Panc1 (cell line): ENCODE measurements at places on chromosomes 11 and 22. TPM values are rescaled to one million over a fixed set of nuclear protein-coding genes. Genes with fewer than 3 reads are reported as not detected.

KIAA0930 gene
- 42.5 TPM for total RNA-seq

YAP1 gene
- 158 TPM for total RNA-seq

MOGAT2 gene
- 0.08 TPM for total RNA-seq

IGLL1 gene
- total RNA-seq, result not detected

KRTAP5-8 gene
- not detected for total RNA-seq

BDNF gene
- total RNA-seq, result 0.36 TPM

MMP7 gene
- total RNA-seq, result 2.7 TPM

TREH gene
- 0.05 TPM for total RNA-seq

DNA sequence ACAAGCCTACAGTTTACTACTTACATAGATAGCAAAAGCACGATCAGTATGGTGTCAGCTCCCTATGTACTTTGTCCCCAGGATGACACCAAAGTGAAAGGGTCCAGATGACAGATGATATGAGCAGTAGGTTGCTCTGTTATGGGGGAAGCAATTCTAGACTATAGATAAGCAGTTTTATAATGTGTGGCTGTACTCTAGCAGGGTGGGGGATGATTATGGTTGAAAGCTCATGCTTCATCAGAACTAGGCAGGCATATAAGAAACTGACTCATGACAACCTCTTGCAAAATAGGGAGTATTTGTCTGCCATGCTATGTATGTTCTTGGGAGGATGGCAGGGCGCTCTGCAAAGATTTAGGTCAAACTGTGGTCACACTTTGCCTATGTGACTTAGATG lies 158.2 kb upstream of the ZBED5 start:
- DNase-seq, result no peak
- H3K4me3 ChIP-seq, result no peak overlapping the region
- no peak overlapping the region for H3K27ac ChIP-seq
- H3K4me1 ChIP-seq, result peaks cover 3% of the 10 kb centered on the region

DNA sequence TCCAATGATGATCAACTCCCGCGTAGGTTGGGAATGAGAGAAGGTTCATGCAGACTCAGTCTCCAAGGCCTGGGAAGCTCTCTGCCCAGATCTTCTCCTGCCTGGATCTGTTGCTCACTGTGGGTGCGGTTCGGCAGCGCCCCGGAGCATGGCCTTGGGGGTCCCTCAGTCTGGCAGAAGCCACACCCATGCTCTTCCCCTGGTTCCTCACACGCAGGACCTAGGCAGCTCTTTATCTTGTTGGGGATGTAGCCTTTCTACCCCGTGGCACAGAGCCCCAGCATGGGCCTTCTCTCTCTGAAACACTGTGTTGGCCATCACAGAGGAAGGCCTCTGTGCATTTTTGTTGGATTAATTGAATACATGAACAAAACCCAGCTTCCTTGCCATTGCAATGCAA lies 1461.6 kb downstream of the BRD1 start:
- no peaks in the 10 kb centered on the region for H3K36me3 ChIP-seq
- no peak for DNase-seq
- H3K27me3 ChIP-seq, result no peaks in the 10 kb centered on the region; the same call in 1 of the 2 replicates
- H3K4me3 ChIP-seq, result no peak overlapping the region
- no peaks in the 10 kb centered on the region for H3K4me1 ChIP-seq

GRCh38 chr11:35061516-35062440 lies 77.2 kb upstream of the CD44 start:
- no peaks in the 10 kb centered on the region for H3K27me3 ChIP-seq
- no peaks in the 10 kb centered on the region for H3K36me3 ChIP-seq
- H3K4me3 ChIP-seq, result no peak overlapping the region
- H3K27ac ChIP-seq, result peak overlapping the region; percentile 40; the same call in 1 of the 2 replicates
- no peak for DNase-seq

GRCh38 chr22:39208013-39208680 lies 36.6 kb downstream of the PDGFB start:
- peak overlapping the region; percentile 79 for H3K27ac ChIP-seq
- no peak overlapping the region for H3K4me3 ChIP-seq
- no peaks in the 10 kb centered on the region for H3K27me3 ChIP-seq
- DNase-seq, result no peak

DNA sequence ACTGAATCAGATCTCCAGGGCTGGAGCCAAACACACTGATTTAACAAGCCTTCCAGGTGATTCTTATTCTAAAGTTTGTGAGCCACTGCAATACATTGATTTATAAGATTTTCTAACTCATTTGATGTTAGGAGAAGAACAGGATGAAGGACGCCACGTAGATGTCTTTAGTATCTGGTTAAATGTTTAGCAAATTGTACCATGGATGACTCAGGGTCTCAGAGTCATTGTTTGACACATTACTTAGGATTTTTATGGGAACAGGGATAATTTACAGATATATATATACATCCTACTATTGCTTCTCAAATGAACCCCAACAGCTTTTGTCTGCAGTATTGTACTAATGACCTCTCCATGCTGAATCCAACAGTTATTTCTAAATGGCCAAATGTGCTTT lies 143.1 kb upstream of the DDI1 start:
- H3K4me3 ChIP-seq, result no peak overlapping the region
- no peaks in the 10 kb centered on the region for H3K4me1 ChIP-seq
- H3K27me3 ChIP-seq, result no peaks in the 10 kb centered on the region
- H3K36me3 ChIP-seq, result no peaks in the 10 kb centered on the region

DNA sequence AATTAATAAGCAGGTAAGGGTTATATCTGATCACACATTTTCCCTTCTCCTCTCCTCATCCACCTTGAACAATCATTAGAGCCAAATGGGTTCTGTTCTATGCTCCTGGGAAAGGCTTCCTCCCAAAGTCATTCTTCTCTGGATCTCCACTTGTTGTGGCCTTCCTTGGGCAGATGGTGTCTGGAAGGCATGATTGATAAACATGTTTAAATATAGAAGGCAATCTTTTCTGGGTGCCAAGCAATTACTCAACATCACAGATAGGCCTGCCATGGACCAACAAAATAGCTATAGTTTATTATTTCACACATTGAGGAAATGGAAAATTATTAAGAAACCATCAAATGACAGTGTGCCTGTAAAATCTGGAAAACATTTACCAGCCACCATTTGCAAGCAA lies 73.5 kb downstream of the KCNA4 start:
- no peaks in the 10 kb centered on the region for H3K27me3 ChIP-seq
- no peaks in the 10 kb centered on the region for H3K36me3 ChIP-seq
- H3K27ac ChIP-seq, result no peak overlapping the region
- DNase-seq, result no peak
- H3K4me1 ChIP-seq, result no peaks in the 10 kb centered on the region
- no peak overlapping the region for H3K4me3 ChIP-seq

GRCh38 chr11:117913736-117914397 lies 15.3 kb downstream of the TMPRSS13 start:
- H3K36me3 ChIP-seq, result no peaks in the 10 kb centered on the region
- H3K4me1 ChIP-seq, result no peaks in the 10 kb centered on the region
- H3K27ac ChIP-seq, result no peak overlapping the region
- H3K27me3 ChIP-seq, result peaks cover 10% of the 10 kb centered on the region
- no peak for DNase-seq

- H3K27ac ChIP-seq, result no peak overlapping the region
- no peaks in the 10 kb centered on the region for H3K36me3 ChIP-seq
- no peak overlapping the region for H3K4me3 ChIP-seq
These were observed 1.2 kb upstream of the LRRC32 start for GRCh38 chr11:76671626-76672309.

GRCh38 chr11:30255637-30256036 lies 24.8 kb downstream of the FSHB start:
- H3K27me3 ChIP-seq, result no peaks in the 10 kb centered on the region
- H3K27ac ChIP-seq, result no peak overlapping the region
- no peaks in the 10 kb centered on the region for H3K36me3 ChIP-seq
- no peaks in the 10 kb centered on the region for H3K4me1 ChIP-seq

- no peak for DNase-seq
- peak overlapping the region; percentile 99 for H3K27ac ChIP-seq
- no peaks in the 10 kb centered on the region; the same call in 1 of the 2 replicates for H3K36me3 ChIP-seq
These were observed 19.9 kb downstream of the CTNND1 start for GRCh38 chr11:57781529-57781943.

DNA sequence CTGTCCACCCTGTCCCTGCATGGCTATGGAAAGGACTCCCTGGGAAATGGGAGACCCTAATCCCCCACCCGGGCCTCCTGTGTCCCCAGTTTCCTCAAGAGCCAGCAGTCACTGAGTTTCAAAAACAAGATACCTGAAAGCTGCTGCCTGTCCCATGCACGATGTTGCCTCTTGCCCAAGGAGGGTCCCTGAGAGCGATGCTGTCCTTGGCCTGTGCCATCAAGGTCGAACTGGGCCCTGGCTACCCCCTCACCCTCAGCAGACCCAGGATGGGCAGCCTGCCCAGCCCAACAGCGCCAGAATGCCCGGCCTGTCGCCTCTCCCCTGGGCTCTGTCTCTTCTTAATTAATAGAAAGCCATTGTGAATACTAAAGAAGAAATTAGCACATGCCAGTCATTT lies 104.5 kb upstream of the LMO1 start:
- H3K27me3 ChIP-seq, result no peaks in the 10 kb centered on the region; the same call in 1 of the 2 replicates
- H3K4me3 ChIP-seq, result no peak overlapping the region
- no peaks in the 10 kb centered on the region for H3K36me3 ChIP-seq
- H3K27ac ChIP-seq, result no peak overlapping the region
- DNase-seq, result no peak

GRCh38 chr11:61273178-61274078 lies 21.7 kb downstream of the VWCE start:
- H3K4me3 ChIP-seq, result no peak overlapping the region
- DNase-seq, result no peak
- no peak overlapping the region for H3K27ac ChIP-seq
- H3K36me3 ChIP-seq, result no peaks in the 10 kb centered on the region
- H3K27me3 ChIP-seq, result no peaks in the 10 kb centered on the region
